CD4-positive, alpha-beta T cell treated with Interleukin-4 for 1 hour (primary cell): ENCODE measurements at places on chromosomes 11 and 22.

DNA sequence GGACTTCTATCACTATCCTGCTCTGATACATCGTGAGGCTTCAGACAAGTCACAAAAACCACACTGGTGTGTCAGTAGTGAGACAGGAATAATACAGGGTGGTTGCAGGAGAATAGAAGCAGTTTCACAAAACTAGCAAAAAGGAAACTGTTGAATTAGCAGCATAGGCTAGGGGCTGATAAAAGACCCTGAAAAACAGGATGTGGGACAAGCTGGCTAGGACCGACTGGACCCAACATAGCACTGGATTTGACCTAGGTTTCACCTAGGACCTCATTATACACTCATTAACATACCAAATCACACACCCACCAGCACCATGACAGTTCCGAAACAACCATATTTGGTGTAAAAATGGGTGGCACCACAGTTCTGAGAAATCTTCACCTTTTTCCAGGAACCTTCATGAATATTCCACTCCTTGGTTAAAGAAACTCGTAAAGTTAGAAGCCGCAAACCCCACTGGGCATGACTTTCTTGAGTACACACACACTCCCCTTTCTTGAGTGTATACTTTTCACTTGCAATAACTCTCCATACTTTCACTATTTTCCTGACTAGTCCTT is 76.2 kb downstream of the SLC1A2 start:
- peak; percentile 79 for DNase-seq

- no peak for DNase-seq
Measured at GRCh38 chr22:28710107-28710506, 30.5 kb upstream of the TTC28 start.

DNA sequence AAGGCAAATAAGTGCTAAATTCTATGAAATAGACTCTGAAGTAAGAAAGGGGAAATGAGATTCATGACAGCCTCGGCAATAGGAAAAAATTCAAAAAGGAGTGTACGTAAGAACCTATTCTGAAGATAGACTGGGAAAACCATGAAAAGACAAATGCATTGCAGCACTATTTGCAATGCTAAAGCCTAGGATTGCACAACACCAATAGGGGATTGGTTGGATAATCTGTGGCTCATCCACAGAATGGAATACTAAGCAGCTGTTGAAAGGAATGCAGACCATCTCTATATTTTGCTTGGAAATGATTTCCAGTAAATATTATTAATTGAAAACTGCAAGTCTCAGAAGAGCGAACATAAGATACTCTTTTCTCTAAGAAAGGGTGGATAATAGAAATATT is 91.7 kb upstream of the CLMP start:
- DNase-seq, result no peak

DNA sequence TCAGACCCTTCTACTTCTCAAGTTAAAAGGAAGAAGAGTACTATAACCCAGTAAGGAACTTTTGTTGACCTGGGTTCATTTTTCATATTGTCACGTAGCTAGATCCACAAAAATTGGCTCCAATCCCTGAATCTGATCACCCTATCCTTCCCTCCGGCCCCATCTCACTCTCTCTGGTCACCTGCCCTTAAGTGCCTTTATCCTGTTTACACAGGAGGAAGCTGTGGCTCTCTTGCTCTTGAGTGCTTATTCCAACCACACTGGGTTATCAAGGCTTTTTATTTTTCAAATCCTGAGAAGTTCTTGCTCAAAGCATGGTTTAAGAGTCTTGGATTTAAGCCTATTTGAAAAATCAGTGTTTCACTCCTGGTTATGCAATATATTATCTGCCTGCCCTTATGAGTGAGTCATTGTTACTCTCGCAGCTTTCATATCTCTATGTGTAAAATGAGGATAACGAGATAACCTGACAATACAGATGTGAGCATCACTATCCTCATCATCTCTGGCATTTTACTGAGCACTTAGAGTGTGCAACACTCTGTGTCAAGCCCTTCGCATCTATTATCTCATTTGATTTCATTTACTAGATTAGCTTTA is 293.9 kb downstream of the GUCY1A2 start:
- DNase-seq, result no peak

DNA sequence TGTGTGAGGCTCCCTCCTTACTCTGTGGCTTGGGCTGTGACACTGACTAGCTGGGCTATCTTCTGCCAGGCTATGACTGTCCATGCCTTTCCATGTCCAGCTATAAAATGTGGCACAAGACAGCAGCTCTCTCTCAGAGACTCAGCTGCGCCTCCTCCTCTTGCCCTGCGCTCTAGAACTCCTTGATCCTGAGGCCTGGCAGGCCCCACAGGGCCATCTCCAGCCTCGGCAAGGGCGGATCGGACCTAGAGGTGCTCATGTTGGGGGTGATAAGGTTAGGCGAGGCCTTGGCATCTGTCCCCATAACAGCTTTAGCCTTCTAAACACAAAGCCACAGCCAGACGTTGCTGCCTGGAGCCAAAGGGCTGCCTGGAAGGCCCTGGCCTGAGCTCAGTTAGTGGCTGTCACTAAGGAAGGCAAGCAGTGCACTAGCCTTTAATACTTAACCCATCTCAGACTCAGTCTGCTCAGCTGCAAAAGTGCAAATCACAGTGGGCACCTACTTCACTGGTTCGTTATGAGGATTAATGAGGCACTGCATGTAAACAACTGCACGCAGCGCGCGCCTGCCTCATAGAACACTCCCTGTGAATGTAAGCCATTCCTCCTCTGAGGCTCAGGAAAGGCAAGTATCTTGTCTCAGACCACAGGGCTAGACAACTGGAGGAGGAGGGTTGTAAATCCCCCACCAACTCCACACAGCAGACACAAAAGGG is 1.2 kb downstream of the GUCD1 start:
- no peak for DNase-seq

DNA sequence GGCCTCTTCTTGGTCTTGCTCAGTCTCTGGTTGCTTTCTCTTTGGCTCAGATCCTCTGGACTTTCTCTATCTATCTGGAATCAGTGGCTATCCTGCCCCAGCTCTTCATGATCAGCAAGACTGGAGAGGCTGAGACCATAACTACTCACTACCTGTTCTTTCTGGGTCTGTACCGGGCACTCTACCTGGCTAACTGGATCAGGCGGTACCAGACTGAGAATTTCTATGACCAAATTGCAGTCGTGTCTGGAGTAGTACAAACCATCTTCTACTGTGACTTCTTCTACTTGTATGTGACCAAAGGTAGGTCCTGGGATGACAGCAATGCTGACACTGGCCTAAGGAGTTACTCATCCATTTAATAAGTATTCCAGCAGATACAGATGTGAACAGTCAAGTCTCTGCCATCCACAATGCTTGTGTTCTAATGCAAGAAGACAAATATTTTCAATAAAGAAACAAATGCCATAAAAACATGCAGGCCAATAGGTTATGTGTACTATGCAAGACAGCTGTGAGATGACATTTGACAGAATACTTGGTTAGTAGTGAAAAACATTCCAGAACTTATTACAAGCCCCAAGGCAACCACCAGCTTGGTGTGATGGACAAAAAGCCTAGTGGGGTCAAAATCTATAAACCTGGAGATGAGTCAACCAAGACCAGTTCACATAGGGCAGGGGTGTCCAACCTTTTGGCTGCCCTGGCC is 13.4 kb downstream of the KDELR3 start:
- no peak for DNase-seq

DNA sequence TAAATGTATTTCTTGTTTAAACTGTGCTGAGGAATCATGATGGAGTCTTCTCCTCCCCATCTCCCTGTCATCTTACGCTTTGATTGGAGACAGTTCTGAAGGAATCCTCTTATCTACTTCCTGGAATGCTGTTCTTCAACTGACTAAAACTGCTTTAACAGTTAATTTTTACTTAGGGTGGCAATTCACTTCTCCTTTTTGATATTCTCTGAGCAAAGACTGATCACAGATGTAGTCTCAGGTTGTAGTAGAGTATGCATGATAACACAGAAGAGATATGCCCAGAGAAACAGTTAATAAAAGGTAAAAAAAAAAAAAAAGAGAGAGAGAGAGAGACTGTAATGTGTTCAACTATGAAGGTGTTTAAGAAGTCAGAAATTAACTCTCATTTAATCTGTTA is 1.4 kb upstream of the CASP5 start:
- no peak for DNase-seq

DNA sequence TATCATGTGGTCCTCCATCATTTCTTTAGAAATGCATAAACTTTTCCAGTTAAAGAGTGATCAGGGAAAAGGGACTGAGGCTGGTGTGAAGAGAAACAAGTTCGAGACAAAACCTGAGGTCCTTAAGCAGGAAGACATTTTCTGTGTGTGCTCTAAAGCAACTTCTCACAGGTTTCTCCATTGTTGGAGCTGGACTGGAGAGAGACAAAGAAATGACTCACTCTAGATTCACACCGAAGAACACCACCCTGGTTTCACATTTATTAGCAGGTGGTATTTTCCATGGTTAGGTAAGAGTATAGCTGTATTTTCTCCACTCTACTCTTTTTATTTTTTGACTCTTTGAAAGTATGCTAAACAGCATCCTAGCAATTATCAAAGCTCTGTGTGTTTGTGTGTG is 736.4 kb downstream of the KCNA4 start:
- no peak for DNase-seq

DNA sequence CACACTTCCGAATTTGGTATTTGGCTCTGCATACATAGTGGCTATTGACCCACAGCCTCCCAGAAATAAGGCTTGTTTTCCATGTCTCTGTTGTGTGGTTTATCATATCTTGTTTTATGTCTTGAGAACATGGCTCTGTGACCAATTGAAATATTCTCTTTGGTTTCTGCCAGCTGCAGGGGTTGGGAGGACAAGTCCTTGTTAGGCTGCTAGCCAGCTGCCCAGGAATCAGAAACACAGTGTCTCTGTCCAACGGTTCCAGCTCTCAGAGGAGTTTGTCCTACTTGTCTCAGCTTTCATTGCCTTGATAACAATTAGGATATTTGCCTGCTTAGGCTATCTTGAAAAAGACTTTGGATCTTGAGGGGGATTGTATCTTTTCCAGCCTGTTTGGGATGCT is 6.0 kb upstream of the SLC7A4 start:
- DNase-seq, result no peak
